ENCODE measurements at places on chromosomes 2 and 18. TPM values are rescaled to one million over a fixed set of nuclear protein-coding genes. Genes with fewer than 3 reads are reported as not detected.

Gene CXCR2
- 0.37 TPM for total RNA-seq

Gene RTP5
- not detected for total RNA-seq

Gene SLC8A1
- total RNA-seq = 12.3 TPM

Gene CD28
- 4.4 TPM for total RNA-seq

Gene MYO3B
- 0.37 TPM for total RNA-seq

Gene TSN
- total RNA-seq = 18.7 TPM

Gene DNAJC27
- 4.9 TPM for total RNA-seq

Gene DLGAP1
- not detected for total RNA-seq

DNA sequence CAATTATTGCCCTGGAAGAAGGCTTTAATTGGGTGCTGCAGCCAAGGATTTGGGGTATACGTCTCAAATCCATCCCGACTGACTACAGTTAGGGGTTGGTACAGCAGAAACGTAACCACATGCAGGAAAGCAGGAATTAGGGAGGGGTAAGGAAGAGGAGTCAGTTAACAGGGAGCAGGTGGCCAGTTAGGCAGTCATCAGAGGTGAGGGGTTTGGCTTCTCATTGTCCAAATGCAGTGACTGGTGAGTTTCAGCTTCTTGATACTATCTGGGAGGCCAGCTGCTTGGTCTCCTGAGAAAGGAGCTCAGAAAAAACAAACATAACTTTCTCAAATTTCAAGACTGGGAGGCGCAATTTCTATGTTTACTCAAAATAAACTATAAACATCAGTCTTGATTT is 38.8 kb upstream of the UBE2F start:
- peaks cover 6% of the 10 kb centered on the region for H3K4me1 ChIP-seq
- H3K27ac ChIP-seq = no peak overlapping the region
- H3K36me3 ChIP-seq = no peaks in the 10 kb centered on the region
- H3K27me3 ChIP-seq = no peaks in the 10 kb centered on the region

DNA sequence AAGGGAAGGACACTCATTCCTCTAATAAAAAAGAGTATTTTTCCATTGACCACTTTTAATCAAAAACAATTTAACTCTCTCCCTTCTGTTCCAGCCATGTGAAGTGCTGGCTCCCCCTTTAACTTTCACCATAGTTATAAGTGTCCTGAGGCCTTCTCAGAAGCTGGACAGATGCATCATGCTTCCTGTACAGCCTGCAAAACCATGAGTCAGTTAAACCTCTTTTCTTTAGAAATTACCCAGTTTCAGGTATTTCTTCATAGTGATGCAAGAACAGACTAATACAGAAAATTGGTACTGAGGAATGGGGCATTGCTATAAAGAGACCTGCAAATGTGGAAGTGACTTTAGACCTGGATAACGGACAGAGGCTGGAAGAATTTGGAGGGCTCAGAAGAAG is 643.6 kb upstream of the DDX18 start:
- H3K4me1 ChIP-seq = no peaks in the 10 kb centered on the region
- no peak overlapping the region for H3K4me3 ChIP-seq
- no peak for DNase-seq
- no peak overlapping the region for H3K27ac ChIP-seq
- no peaks in the 10 kb centered on the region for H3K27me3 ChIP-seq
- H3K36me3 ChIP-seq = no peaks in the 10 kb centered on the region

DNA sequence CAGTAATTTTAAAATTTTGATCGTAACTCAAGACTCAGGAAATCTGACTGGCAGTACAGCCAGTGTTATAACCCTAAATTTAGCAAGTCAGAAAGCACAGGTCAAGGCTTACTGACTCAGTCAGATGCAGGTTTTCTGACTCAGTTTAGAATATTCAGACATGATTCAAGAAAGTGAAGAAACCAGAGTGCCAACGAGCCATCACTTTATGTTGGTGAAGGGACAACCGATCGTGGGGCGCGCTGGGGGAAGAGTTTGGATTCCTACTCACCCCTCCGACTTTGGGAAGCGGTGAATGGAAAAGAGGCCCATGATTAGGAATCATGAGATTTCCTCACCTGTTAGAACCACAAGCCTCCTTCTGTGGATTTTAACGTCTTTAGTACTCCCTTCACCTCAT is 998 bp downstream of the RNF149 start:
- H3K27me3 ChIP-seq = no peaks in the 10 kb centered on the region
- H3K4me1 ChIP-seq = peaks cover 65% of the 10 kb centered on the region
- H3K36me3 ChIP-seq = no peaks in the 10 kb centered on the region
- H3K4me3 ChIP-seq = peak overlapping the region; percentile 92

DNA sequence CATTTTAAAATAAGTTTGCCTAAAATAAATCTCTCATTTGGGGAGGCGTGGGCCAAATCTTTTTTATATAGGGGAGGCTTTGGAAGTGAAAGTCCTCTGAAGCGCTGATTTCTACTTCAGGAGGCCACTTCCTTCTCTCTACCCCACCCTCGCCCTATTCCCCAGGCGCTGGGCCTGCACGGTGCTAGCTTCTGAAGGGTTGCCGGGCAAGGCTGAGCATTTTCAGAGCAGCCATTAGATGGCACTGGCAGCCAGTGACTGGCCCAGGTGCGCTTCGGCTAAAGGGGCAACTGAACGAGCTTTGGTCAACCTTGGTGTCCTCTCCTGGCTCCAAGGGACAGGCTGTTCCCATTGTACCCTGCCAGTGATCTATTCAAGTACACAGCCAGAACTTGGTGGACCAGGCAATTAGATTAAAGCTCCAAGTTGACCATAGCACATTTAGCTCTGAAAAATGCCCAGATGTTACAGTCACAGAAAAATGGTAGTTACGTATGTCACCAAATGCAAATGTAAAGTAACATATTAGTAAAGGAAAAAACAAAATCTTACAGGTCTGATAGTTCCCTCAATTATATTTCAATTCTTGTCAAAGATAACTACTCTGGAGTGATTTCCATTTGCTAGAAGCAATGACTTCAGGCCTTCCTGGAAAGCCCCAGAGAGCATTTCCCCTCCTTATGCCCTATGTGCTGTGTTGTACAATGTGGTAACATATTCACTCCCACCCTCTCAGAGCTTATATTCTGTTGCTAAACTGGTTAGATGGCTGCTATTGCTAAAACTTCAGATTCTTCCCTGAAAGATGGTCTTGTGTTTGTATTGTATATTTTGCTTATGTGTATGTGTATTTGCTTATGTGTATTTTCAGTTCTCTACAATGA is 2.1 kb downstream of the POMC start:
- H3K4me3 ChIP-seq = no peak overlapping the region
- no peak overlapping the region for H3K27ac ChIP-seq
- peaks cover 14% of the 10 kb centered on the region for H3K4me1 ChIP-seq
- H3K27me3 ChIP-seq = peaks cover 51% of the 10 kb centered on the region

DNA sequence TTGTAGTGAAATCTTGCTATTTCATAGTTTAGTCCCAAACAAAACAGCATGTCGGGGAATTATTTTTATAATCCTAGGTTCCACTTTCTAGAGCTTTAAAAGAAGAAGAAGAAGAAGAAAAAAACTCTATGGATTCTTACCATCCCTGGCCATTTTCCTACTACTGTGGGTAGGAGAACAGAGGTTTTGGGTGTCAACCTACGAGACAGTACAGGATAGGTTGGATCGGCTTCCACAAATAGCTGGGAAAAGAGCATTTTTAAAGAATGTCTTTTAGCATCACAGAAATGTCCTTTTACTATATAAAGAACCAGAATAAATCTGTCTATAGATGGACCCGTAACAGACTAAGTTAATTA is 65.2 kb downstream of the RBMS1 start:
- no peaks in the 10 kb centered on the region for H3K27me3 ChIP-seq
- peak overlapping the region; percentile 72 for H3K27ac ChIP-seq
- peaks cover 4% of the 10 kb centered on the region for H3K36me3 ChIP-seq
- no peak overlapping the region for H3K4me3 ChIP-seq

DNA sequence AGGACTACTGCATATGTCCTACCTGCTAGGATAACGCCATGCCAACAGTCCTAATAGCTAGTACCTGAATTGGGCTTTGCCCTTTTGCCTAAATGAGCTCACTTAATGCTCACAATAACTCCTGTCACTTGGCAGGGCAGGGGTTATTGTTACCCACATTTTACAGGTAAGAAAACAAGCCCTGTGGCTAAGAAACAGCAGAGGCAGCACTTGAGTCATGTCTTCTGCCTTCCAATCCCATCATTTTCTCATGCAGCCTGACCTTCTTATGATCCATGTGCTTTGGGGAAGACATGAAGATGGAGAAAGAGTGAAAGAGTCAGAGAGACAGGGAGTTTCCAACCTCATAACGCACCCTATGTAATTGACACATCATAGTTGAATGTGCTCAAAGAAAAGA is 33.6 kb upstream of the LPIN1 start:
- no peaks in the 10 kb centered on the region for H3K4me1 ChIP-seq
- no peaks in the 10 kb centered on the region for H3K36me3 ChIP-seq
- H3K27ac ChIP-seq = no peak overlapping the region
- no peak overlapping the region for H3K4me3 ChIP-seq
- H3K27me3 ChIP-seq = no peaks in the 10 kb centered on the region

DNA sequence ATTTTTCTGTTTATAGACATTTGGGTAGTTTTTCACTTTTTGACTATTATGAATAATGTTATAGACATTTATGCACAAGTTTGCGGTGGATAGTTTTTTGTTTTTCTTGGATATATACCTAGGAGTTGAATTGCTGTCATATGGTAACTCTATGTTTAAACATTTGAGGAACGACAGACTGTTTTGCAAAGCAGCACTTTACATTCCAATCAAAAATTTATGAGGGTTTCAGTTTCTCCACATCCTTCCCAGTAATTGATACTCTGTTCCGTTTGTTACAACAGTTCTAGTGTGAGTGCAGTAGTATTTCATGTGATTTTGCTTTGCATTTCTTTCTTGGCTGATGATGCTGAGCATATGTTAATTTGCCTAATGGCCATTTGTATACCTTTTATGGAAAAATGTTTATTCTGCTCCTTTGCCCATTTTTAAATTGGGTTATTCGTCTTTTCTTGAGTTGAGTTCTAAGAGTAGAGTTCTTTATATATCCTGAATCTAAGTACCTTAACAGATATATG is 617.3 kb upstream of the LRATD1 start:
- H3K36me3 ChIP-seq = no peaks in the 10 kb centered on the region
- H3K4me3 ChIP-seq = no peak overlapping the region
- no peak overlapping the region for H3K27ac ChIP-seq
- H3K4me1 ChIP-seq = no peaks in the 10 kb centered on the region
- no peak for DNase-seq
- H3K27me3 ChIP-seq = no peaks in the 10 kb centered on the region

GRCh38 chr2:134137182-134137611 is 116.7 kb upstream of the MGAT5 start:
- no peaks in the 10 kb centered on the region for H3K36me3 ChIP-seq
- peak overlapping the region; percentile 79 for H3K27ac ChIP-seq
- no peak overlapping the region for H3K4me3 ChIP-seq
- H3K27me3 ChIP-seq = no peaks in the 10 kb centered on the region

DNA sequence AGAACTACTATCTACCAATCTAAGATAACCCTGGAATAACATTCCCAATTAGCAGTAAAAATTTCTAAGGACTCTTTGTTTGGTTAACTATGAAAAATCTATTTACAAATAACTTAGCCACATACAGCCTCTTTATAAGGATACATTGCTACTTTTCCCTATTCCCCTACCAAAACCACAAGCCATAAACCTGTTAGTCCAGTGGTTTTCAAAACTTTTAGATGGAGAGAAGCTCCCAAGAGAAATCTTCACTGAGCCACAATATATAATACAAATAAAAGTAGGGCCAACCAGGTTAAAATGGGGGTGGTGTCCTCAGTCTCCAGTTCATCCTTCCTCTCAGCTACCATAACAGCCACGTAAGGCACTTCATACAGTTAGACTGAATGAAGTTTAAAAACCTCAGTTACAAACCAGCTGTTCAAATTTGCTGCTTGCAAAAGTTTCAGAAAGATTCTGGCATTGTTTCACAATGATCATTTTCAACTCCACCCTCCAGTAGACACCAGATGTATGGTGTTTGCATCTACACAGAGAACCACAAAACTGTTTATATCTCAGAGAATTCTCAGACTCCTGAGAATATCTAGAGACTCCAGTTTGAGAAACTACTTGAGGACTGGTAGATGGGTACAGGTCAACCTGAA is 26.0 kb downstream of the SOS1 start:
- H3K4me1 ChIP-seq = peaks cover 66% of the 10 kb centered on the region
- no peaks in the 10 kb centered on the region for H3K36me3 ChIP-seq
- no peak for DNase-seq
- H3K4me3 ChIP-seq = no peak overlapping the region
- H3K27me3 ChIP-seq = no peaks in the 10 kb centered on the region

GRCh38 chr2:160045703-160046210 is 16.7 kb downstream of the PLA2R1 start:
- no peaks in the 10 kb centered on the region for H3K27me3 ChIP-seq
- H3K4me3 ChIP-seq = no peak overlapping the region
- no peaks in the 10 kb centered on the region for H3K4me1 ChIP-seq
- no peak overlapping the region for H3K27ac ChIP-seq
- no peak for DNase-seq
- peaks cover 4% of the 10 kb centered on the region for H3K36me3 ChIP-seq

GRCh38 chr2:18544171-18544570 is 16.3 kb downstream of the RDH14 start:
- no peaks in the 10 kb centered on the region for H3K27me3 ChIP-seq
- DNase-seq = no peak
- no peak overlapping the region for H3K27ac ChIP-seq
- no peak overlapping the region for H3K4me3 ChIP-seq

DNA sequence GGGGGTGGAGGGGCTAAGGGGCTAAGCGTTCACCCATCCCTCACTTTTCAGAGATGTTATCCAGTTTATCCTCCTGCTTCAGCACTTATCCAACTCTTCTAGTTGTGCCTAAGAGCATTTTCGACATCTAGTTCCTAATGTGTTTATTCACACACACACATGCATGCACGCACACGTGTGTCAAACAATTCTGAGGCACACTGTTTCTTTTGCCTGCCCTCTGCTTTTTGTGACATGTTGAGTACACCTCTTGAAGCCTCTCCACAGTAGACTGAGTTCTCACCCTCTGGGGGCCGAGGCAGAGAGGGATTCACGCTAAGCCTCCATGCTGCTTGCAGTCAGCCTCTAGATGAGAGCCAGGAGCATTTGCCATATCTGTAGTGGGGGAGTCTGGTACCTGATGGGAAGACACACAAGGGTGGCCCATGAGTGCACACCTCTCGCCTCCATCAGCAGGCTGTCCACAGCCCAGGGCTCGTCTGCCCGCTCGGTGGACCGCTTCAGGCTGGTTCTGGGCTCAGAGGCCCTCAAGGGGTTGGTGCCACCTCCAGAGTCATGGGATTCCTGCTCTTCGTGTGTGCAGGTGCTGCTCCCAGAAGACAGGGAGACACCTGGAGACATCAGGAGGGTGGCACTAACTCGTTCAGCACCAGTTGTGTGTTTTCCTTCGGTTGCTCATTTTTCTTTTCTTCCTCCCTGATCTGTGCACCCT is 11.9 kb downstream of the TWIST2 start:
- H3K36me3 ChIP-seq = no peaks in the 10 kb centered on the region
- peaks cover 18% of the 10 kb centered on the region for H3K27me3 ChIP-seq
- H3K27ac ChIP-seq = no peak overlapping the region
- DNase-seq = no peak
- peaks cover 14% of the 10 kb centered on the region for H3K4me1 ChIP-seq

DNA sequence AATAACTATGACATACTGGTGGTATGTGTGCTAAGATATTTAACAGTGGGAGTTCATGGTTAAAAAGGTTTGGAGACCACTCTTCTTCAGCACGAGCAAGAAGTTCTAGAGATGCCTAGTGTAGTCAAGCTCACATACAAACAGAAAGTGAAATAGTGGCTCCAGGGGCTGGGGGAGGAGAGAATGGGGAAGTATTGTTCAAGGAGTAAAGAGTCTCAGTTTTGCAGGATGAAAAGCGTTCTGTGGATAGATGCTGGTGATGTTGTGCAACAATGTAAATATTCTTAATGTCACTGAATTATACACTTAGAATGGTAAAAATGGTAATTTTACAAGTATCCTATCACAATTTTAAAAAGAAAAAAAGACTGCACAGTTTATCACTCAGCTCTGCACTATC is 29.0 kb upstream of the EPAS1 start:
- DNase-seq = peak; percentile 41
- no peaks in the 10 kb centered on the region for H3K27me3 ChIP-seq
- no peak overlapping the region for H3K4me3 ChIP-seq
- peak overlapping the region; percentile 2 for H3K27ac ChIP-seq
